ENCODE measurements at places on chromosomes 12 and 14.

DNA sequence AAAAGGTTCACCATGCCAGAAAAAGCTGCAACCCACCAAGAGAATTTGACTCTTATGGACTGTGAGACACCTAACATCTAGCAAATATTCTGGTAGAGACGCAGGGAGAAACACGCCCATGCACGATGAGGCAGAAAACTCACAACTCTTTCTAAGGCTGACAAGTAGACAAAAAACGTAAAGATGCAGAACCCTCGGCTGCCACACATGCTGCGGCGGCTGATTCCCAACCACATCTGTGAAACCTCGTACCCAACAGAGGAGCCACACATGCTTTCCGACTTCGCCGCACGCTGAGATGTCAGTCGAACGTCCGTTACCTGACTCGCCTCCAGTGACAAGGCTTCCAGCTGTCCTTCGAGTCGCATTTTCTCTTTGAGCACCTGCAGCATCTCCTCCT is 21.8 kb downstream of the GOLGA3 start:
- no peak for DNase-seq

- DNase-seq = peak; percentile 85
Measured at GRCh38 chr12:132078190-132078589, 65.9 kb downstream of the DDX51 start.

- no peak for DNase-seq
Measured at GRCh38 chr14:22491683-22492621, 97.1 kb downstream of the DAD1 start.

DNA sequence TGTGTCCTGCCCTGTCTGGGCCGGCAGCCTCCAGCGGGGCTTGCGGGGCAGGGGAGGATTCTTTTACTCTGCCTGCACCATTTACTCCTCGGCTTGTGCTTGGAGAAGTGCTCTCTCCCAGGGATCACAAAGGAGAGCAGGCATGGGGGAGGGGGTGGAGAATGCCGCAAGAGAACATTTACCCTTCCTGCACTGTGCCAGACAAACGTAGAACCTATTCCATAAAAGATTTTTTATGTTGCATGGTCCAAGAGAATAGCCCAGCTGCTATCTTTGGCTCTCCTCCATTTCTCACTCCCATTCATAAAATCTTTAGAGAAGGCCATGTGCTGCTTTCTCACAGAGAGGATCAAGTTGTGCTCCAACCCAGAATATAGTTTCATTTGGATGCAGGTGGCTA is 159.4 kb downstream of the SPTSSA start:
- DNase-seq = peak; percentile 30

DNA sequence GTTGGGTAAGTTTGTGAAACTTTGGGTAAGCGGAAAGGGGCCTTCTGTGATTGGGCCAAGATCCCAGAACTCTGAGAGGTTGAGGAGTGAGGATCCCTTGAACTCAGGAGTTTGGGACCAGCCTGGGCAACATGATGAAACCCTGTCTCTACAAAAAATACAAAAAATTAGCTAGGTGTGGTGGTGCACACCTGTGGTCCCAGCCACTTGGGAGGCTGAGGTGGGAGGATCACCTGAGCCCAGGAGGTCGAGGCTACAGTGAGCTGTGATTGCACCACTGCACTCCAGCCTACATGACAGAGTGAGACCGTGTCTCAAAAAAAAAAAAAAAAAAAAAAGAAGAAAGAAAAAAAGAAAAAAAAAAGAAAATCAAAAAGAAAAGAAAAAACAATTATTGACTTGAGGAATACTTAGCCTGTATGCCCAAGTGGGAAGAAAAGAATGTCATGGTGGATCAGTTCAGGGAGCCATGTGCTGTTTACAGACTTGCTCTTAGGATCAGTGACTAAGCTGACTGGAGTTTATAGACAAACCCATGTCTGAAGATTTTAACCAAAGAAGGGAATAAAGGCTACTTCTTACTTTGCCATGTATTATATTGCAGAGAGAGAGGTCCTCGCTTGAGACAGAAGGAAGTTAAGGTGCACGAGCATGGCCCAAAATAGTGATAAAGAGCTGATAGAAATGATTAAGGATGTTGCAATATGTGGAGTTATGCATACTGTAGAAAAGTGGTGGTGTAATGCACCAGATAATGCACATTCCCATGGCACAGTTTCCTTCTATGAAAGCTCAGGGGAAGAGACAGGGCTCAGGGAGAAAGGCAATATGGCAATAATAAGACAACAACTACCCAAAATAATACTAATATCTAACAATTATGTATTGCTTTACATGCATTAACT is 881 bp downstream of the HSD17B6 start:
- DNase-seq = peak; percentile 31

DNA sequence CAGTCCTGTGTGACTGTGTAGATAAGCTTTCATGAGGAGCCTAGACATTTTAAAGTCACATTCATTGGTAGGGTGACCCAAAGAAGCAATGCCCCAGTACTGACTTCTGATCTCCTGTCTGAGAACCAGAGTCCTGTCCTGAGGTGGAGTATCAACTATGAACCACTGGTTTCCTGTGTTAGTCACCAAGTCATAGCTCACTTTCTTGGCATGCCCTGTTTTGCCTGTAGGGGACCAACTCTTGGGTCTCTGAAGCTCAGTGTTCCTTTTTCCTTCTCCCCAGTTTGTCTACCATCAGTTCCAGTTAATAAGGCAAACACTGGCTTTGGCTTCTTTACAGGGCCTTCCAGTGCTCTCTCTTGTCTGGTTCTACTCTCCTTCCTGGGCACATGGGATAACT is 97.4 kb downstream of the C12orf75 start:
- peak; percentile 52 for DNase-seq

GRCh38 chr12:68772714-68773113 is 26.7 kb downstream of the SLC35E3 start:
- DNase-seq = no peak

GRCh38 chr14:92041203-92041602 is 1.3 kb upstream of the TRIP11 start:
- DNase-seq = no peak

- no peak for DNase-seq
Measured at GRCh38 chr12:27711317-27711682, 668 bp downstream of the MRPS35 start.

GRCh38 chr14:91232603-91233002 is 11.9 kb downstream of the GPR68 start:
- DNase-seq = no peak

- no peak for DNase-seq
Measured at GRCh38 chr12:121603581-121603980, 22.7 kb upstream of the ORAI1 start.

DNA sequence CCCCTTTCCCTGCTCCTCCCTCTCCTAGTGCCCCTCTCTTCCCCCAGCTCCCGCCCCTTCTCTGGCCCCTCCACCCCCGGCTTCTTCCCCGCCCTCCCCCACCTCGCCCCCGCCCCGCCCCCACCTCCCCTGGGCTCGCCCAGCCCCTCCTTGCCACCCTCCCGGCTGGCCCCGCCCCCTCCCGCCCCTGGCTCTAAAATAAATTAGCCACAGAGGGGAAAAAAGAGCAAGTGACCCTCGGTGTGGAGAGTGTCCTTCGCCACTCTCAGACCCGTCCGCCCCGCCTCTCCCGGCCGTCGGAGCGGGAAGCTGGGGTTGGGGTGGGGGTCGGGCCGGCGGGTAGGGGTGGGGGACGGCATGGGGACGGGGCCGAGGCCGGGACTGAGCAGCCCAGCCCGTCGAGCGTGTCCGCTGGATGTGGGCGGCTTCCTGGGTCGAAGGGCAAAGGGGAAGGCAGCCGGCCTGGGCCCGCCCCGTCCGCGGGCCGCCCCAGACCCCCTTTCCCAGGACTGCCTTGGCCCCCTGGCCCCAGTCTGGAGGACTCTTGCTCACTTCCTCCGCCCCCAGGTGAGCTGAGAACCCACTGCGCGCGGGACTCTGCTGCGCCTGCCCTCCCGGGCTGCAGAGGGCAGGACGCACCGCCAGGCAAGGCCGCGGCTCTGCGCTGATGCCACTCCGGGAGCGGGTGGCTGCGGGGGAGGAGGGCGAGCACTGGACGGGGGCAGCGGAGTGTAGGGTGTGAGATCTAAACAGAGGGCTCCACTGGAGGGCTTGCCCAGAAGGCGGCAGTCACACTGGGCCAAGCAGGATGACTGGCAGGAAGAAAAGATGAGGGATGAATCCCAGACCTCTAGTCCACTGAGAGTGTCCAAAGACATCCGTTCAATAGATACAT is 570 bp upstream of the FIGNL2 start:
- DNase-seq = no peak

- DNase-seq = no peak
Measured at GRCh38 chr12:75439930-75440329, 40.6 kb upstream of the GLIPR1 start.

GRCh38 chr12:23093488-23093887 is 468.5 kb downstream of the ETNK1 start:
- DNase-seq = peak; percentile 46

DNA sequence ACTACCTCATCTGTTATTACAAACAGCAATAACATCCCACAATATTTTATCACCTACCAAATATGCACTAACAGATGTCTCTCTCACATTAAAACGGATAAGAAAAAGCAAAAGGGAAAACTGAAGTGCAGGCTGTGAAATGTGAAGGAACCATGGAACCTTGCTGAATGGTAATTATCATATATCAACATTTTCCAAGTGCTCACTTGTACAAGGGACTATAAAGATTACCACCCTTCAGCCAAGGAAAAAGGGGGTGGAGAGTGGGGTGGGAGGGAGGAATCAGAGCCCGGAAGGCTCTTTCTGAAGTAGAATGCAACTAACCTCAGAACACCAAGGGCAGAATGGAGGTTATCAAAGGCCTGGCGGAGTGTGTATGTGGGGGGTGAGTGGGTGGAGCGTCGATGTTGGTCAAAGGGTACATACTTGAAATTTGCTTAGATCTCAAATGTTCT is 1.2 kb downstream of the SNX6 start:
- DNase-seq = no peak

GRCh38 chr14:95667249-95667693 is 19.0 kb upstream of the TCL1B start:
- DNase-seq = no peak

GRCh38 chr12:79420146-79420618 is 270.6 kb downstream of the PAWR start:
- DNase-seq = peak; percentile 98

- DNase-seq = no peak
Measured at GRCh38 chr12:89309815-89310214, 42.5 kb downstream of the DUSP6 start.

- no peak for DNase-seq
Measured at GRCh38 chr14:70018230-70018629, 139.0 kb downstream of the SMOC1 start.

DNA sequence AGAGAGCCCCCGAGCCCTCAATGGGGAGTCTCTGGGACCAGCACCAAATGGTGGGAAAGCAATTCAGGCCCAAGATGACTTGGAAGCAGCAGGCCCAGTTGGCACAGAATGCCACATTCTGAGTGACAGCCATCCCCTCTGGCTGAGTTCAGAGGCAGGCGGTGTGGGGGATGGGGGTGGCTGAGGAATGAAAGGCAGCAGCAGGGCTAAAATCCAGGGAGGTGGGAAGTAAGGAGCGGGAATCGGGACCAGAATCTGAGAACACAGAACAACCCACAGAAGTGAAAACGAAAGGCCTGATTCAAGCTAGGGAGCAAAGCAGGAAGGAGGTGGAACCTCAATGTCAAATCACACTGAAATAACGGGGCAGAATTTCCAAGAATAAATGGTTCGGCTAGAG is 171.2 kb downstream of the CALM1 start:
- no peak for DNase-seq

DNA sequence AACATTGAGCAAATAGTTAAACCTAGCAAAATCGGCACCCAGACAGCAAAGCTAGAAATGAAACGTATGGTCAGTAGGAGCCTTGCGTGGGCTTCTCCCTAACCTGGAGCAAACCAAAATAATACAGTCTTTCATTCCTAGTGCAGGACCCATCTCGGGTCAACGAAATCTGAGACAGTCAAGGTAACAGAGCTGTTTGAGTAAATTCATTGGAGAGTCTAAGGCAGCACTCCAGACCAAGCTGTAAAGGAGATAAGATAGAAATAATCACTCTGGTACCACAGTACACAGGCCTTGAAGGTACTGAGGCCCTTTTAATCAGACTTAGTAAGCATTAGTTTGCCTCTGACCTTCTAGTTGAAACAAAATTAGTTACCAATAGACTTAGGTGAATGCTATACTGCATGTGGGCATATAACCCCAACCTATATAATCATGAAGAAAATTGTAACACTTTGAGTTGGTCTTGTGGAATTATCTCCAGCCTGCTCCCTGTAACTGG is 54.4 kb upstream of the BICD1 start:
- no peak for DNase-seq

DNA sequence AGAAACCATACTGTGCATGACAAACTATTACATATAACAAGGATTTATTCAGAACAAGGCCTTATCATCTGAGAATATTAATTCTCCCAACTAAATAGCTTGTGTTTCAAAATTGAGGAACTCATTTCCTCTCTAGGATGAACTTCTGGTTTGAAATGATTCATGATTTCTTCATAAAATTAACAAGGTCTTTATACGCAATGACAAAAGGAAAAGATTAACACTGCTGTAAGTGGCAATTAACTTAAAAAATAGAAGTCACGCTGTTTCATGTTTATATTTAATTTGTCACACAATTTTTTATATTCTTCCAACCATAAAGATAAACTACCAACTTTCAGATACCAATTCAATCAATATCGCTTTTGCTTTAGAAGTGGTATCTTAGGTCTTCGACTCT is 80.8 kb downstream of the GRIP1 start:
- DNase-seq = no peak

DNA sequence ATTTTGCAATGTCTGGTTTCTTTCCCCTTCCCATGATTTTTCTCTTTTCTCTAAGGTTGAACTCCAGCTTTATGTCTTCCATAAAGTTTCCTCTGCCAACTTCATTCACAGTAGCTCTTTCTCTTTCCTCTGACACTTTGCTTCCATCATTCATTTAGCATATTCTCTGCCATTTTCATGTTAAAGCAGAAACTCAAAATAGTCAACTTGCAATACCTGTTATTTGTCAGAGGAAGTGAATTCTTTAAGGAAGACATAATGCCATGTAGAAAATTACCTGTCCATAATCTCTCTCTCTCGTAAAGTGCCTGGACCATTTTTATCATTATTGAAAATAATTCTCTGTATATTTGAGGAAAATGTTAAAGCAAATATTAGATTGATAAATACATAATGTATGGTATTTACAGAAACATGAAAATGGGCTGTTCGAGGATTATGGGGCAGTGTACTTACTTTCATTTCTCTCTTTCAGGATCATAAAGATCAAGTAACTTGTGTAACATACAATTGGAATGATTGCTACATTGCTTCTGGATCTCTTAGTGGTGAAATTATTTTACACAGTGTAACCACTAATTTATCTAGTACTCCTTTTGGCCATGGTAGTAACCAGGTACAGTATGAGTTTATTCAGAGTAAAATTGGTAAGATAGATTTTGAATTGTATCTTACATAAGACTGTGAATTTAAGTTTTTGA is 12.6 kb downstream of the NEDD1 start:
- no peak for DNase-seq
